GM23248 (cell line): ENCODE measurements at places on chromosomes 7 and 10.

GRCh38 chr7:356691-357462 lies 66.9 kb downstream of the FOXL3 start:
- no peak for DNase-seq

DNA sequence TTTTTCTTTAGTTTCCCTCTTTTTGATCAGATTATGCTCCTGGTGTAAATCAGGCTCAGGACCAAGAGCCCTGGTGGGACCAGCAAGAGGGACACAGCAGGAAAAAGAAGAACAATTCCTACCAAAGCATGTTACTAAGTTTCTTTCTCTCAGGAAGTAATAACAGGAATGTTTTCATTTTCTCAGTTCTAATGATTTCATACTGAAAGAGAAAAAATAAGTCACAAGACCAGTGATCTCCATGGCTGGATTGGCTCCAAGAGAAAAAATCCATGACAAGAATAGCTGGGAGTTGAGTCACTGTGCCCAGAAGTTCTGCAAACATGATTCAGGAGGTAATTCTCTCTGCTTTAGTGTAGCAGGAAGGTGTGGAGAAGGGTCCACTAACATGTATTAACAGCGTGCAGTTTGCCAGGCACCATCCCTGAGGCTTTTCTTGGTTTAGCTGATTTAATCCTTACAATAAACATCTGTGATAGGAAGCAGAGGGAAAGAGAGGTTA lies 23.8 kb upstream of the IFIT2 start:
- peak; percentile 96 for DNase-seq

GRCh38 chr10:93516006-93516380 lies 19.6 kb downstream of the CEP55 start:
- DNase-seq: peak; percentile 24

GRCh38 chr10:6083523-6084475 lies 5.0 kb upstream of the RBM17 start:
- peak; percentile 23 for DNase-seq

GRCh38 chr7:140219672-140220524 lies 43.1 kb upstream of the KDM7A start:
- DNase-seq: no peak

- DNase-seq: no peak
Measured at GRCh38 chr7:4018601-4019316, 663.3 kb upstream of the FOXK1 start.

GRCh38 chr10:114458955-114459354 lies 54.7 kb upstream of the AFAP1L2 start:
- DNase-seq: peak; percentile 24

DNA sequence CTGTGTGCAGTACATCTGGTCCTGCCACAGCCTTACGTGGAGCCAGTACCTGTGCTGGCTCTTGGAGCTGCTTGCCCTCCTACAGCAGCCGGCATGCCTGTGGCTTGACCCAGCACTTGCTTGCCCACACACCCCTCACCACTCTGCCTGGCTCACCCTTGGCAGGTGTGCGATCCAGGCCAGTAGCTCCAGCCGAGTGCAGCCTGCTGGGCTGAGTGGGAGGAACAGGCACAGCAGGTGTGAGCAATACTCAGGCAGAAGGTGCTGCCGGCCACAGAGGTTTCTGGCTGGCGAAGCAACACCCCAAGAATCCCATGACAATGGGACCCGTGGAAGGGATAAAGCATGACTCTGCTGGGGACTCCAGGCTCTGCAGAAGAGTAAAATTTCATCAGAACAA lies 173.5 kb upstream of the ADCY1 start:
- no peak for DNase-seq

DNA sequence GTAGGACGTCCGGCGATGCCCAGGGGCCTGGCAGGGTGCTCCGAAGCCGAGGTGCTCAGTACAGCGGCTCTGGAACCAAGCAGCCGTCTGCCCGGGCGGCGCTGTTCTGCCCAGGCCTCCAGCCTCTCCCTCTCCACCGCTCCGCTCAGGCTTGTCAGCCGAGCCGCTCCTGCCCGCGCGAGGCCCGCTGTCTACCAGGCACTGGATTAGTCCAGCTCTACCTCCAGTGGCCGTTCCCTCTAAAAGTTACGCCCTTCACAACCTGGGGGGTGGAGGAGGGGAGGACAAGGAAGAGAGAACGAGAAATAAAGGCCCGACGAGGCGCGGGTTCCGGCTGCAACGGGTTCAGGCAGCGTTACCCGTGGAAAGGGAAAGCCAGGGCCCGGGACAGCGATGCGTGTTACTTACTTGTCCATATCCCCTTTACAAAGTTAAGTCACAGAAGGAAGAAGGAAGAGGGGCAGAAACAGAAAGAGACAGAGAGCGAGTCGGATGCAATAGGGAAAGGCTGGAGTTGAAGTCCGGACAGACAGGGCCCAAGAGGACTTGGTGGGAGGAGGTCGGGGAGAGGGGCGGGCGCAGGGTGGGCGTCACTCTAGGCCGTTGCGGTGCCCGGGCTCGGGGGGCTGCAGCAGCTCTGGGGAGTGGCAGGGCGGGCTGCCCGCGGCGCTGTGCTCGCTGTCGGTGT lies 2.8 kb downstream of the SP8 start:
- DNase-seq: peak; percentile 45

- DNase-seq: peak; percentile 41
Measured at GRCh38 chr7:112929421-112929820, 139.2 kb upstream of the TMEM168 start.

GRCh38 chr7:92044148-92044547 lies 90.1 kb downstream of the CYP51A1 start:
- no peak for DNase-seq

DNA sequence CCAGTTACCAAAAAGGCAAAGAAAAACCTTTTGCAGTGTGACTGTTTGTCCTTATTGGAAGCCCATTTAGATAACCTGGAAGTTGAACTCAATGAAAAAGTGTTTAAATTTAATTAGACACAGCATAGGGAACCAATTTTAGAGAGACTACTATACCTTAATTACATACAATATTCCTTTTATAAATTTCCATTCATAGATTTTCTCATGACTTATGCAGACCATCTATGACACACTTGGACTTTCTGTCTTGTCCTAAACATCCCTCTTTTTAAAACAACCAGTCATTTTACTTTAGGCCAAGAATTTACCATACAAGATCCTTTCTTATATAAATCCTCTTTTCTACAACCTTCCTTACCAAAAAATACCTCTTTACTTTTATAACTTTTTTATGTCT lies 61.6 kb downstream of the MTURN start:
- DNase-seq: no peak

- no peak for DNase-seq
Measured at GRCh38 chr7:107046491-107047259, 2.2 kb downstream of the PRKAR2B start.

DNA sequence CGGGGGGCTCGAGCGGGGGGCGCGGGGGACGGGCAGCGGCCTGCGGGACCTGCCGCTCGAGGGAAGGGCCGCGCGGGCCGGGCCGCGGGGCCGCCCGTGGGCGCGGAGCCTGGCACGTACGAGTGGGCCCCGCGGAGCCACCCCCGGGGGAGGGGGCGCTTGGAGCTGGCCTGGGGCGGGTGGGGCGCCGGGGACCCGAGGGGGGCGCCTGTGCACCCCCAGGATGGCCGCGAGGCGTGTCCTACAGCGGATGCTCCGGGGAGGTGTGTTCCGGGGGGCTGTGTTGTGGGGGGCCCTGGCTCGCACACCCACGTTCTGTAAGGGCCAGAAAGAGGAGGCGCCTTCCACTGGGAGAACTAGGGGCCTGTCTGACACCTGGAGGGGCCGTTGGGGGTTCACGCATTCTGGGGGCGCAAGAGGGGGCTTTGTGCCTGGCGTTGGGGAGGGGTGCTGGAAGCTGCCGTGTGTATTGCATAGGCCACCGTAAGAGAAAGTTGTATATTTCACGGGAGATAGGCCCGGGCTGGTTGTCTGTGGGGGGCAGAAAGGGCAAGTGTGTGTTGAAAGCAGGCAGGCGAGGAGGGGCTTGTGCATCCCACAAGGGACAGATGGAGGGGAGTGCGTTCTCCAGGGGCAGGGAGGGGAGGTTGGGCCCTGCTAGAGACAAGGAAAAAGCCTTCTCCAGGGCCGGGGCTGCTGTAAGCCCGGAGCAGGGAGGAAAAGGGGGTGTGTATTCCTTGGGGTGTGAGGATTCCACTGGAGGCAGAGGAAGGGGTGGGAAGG lies 663 bp downstream of the VPS37D start:
- DNase-seq: peak; percentile 27

DNA sequence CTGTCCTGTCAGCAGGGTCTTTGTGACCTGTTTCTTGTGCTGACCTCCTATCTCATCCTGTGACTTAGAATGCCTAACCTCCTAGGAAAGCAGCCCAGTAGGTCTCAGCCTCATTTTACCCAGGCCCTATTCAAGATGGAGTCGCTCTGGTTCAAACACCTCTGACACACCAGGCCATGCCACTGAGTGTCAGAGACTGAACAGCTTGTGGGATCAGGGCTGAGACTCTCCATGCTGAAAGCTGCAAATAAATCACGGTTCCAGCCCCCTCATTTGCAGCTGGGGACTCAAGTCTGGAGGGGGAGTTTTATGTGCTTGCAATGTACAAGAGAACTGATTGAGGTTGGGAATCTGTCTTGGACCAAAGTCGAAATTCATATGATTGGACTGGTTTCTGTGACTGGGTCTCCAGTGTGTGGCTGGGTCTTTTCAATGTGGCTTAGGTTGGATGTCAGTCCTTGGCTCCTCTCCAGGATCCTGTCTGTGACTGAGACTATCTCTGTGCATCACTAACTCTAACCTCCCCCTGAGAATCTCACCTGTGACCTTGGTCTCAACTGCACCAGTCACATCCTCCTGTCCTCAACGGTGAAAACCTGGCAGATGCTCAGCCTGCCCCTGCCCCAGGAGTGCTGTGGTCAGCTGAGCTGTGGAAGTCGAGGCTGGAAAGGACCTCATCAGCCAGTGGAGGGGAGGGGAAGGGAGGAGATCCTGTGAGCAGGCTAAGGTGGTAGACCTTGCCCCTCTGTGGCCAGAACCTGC lies 11.7 kb downstream of the PRF1 start:
- DNase-seq: no peak

DNA sequence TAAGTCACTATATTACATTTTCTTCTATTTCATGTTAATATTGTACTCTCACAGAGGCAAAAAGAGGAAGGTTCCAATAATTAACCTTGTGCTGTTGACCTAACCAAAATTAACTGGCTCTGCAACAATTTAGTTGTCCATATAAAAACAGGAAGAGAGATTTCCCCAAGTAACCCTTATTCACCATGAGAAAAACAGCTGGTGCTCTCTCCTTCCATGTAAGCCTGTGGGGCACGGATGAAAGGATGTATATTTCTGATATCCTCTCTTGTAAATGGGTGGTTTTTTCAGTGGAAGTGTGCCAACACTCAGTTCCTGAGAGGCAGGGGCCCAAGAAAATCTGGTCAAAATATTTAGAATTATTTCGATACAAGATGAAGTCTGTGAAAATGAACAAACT lies 358.1 kb downstream of the CRPPA start:
- no peak for DNase-seq

DNA sequence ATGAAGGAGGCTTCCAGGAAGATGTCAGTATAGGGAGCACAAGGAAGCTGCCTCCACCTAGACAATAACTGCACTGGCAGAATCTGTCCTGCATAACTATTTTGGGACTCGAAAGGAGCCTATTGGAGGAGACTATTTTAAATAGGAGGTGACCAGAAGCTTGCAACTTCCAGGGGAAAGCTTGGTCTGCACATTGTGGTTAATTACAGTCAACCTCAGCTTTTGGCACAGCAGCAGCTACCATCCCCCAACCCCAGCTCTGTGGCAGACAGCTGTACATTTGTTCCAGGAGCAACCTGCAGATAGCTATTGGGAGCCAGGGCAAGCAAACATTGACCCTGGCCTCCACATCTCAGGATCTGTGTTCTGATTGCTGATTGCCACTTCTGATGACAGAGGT lies 46.3 kb upstream of the NANOS1 start:
- no peak for DNase-seq

GRCh38 chr10:113285305-113285704 lies 267.5 kb upstream of the HABP2 start:
- peak; percentile 44 for DNase-seq

- DNase-seq: no peak
Measured at GRCh38 chr10:19531324-19531723, 284.9 kb upstream of the PLXDC2 start.

DNA sequence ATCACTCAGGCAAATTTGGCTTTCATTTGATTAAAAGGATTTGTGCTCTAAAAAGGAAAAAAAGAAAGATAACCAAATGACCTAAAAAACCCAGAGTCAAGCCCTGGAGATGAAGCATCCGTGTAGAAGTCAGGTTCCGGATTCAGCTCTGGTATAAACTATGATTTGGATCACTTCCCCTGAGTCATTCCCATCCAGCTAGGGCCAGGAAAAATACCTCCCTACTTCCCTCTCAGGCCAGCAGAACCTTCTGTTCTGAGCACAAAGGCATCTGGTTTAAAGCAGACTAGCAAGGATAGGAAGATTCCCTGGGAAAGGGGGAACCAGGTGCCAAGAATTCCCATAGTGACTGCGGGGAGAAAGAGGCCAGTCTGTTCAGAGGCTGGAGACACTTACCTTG lies 25.7 kb upstream of the NDST2 start:
- DNase-seq: peak; percentile 76

DNA sequence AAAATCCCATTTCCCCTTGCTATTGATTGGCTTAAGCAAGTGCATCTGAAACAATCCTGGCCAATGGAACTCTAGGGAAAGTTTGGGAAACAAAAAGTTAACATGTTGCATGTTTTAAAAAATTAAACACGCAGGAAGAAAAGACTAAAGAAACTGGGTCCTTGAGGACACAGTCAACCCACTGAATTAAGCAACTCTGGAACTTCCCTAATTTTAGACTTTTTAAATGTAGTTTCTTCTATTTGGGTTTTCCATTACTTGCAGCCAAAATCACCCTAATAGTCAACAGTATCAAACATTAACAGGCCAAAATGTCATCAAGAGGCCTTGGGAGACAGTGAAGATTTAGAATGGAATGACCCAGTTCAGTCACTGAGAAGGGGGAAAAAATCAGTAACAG lies 40.6 kb downstream of the OSBPL3 start:
- DNase-seq: no peak

DNA sequence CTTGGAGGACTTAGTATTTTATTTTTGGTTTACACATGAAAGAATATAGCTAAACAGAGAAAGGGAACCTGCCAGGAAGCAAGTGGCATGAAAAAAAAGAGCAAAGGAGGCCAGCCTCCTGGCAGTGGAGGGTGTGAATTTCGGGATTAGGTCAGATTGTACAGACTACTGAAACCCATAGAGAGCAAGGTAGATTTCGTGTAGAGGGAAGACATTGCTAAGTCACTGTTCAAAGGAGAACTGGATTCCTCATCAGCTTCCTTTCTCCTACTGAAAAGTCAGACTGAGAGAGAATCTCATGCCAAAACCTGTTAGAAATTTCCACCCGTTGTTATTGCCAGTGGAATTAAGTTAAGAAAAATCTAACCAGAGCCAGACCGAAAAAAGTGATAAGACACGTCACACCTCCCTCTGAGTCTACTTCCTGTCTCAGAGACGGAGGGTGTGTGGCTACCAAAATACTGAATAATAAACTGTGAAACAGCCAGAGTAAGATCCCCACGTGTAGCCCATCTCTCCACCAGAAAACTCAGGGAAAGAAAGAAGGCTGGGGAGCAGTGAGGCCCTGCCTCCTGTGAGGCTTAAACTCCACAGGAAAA lies 118.8 kb downstream of the SKIDA1 start:
- DNase-seq: peak; percentile 50
